Ovary (tissue), 10 donors: ENCODE measurements at places on chromosomes 2 and 18. TPM values are rescaled to one million over a fixed set of nuclear protein-coding genes. Genes with fewer than 3 reads are reported as not detected.

DNA sequence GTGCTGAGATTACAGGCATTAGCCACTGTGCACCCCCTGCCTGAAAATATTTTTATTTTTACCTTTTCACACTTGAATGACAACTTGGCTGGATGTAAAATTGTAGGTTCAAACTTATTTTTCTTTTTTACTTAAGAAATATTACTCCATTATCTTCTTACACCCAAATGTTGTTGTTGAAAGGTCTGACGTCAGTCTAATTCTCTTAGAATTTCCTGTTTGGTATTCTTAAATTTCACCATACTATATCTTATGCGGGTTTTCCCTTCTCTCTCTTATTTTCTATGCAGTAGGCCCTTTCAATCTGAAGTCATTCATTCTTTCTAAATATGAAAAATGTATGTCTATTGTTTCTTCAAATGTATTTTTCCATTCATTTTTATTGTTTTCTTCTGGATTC lies 29.1 kb upstream of the RAB11FIP5 start:
- H3K4me1 ChIP-seq: no peaks in the 10 kb centered on the region
- no peaks in the 10 kb centered on the region for H3K36me3 ChIP-seq

DNA sequence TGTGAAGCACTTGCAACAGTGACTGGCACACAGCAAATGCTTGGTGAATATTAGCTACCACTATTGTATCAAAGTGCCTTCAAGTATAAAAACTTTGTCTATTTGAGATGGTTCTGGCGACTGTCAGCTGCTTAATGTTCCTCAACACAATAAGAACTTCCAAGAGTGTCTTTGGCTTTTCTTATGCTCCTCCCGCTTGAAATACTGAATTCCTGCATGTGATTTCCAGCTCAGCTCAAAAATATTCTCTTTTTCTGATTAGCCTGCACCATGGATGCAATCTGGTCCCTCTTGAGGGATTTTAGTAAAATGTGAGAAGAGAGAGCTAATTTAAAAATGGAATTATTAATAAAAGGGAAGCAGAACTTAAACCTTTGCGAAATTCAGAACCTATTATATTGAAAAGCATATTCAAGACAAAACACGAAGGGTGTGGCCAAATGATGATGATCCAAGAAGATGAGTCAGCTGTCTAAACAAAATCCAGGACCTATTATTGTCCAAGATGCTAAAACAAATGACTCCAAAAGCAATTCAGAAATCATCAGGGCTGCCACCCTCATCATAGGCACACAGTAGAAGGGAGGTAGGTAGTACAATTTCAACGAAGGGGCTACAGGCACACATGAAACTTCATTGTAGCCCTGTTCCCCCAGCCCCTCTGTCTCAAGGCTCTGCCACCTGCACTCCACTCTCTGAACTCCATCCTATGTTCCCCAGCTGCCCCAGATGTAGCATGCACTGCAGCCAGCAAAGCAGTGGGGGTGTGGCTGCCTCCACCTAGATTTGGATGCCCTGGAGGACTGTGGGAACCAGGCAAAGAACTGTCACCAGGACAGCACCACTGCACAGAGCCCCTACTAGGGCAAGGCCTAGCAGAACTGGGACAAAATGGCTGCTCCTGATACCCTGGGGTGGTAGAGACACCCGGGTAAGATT lies 190.1 kb downstream of the ZNF385B start:
- no peak for DNase-seq
- no peak overlapping the region for H3K27ac ChIP-seq
- H3K4me1 ChIP-seq: no peaks in the 10 kb centered on the region
- H3K4me3 ChIP-seq: no peak overlapping the region
- no peaks in the 10 kb centered on the region for H3K27me3 ChIP-seq

DNA sequence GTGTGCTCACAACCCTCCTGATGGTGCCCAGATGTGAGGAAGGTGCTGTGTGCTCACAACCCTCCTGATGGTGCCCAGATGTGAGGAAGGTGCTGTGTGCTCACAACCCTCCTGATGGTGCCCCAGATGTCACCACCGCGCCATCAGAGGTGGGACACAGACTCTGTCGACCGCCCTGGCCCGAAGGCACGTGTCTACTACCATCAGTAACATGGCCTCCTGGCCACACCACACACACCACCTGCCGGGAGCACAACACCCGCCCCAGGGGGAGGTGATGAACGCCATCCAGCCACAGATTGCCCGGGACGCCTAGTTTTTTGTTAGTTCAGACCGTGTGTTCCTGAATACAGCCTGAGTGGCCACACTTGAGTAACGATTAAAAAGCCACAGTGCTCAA lies 24.5 kb downstream of the HDAC4 start:
- no peak overlapping the region for H3K4me3 ChIP-seq
- DNase-seq: no peak
- H3K27ac ChIP-seq: no peak overlapping the region
- H3K27me3 ChIP-seq: no peaks in the 10 kb centered on the region
- no peaks in the 10 kb centered on the region for H3K36me3 ChIP-seq

GRCh38 chr2:24101992-24102391 lies 17.4 kb upstream of the TP53I3 start:
- H3K36me3 ChIP-seq: no peaks in the 10 kb centered on the region
- DNase-seq: no peak
- no peaks in the 10 kb centered on the region for H3K27me3 ChIP-seq
- no peak overlapping the region for H3K4me3 ChIP-seq
- H3K27ac ChIP-seq: no peak overlapping the region

DNA sequence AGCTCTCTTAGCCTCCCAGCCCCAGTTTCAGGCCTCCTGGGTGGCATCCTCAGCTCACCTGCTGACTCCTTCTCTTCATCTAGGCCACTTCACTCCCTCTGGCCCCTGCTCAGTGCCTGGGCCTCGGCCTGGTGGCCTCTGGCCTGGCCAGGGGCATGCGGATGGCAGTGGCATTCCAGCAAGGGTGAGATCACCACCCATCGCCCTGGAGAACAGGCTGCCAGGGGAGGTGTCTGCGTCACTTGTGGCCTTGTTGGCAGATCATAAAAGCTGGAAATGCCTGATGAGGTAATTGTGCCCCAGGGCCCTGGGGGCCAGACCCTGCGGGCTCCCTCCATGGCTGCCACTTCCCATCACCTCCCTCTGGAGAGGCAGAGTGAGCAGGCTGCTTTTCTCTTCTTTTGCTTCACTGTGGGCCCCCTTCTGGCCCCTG lies 72.5 kb upstream of the SMAD2 start:
- H3K4me1 ChIP-seq: peaks cover 3% of the 10 kb centered on the region
- H3K27ac ChIP-seq: no peak overlapping the region
- no peaks in the 10 kb centered on the region for H3K36me3 ChIP-seq
- no peaks in the 10 kb centered on the region for H3K27me3 ChIP-seq
- no peak for DNase-seq
- no peak overlapping the region for H3K4me3 ChIP-seq

- H3K4me3 ChIP-seq: no peak overlapping the region
- H3K27ac ChIP-seq: no peak overlapping the region
- peak; percentile 53 for DNase-seq
These were observed 24.4 kb downstream of the PUM2 start for GRCh38 chr2:20326163-20326780.

DNA sequence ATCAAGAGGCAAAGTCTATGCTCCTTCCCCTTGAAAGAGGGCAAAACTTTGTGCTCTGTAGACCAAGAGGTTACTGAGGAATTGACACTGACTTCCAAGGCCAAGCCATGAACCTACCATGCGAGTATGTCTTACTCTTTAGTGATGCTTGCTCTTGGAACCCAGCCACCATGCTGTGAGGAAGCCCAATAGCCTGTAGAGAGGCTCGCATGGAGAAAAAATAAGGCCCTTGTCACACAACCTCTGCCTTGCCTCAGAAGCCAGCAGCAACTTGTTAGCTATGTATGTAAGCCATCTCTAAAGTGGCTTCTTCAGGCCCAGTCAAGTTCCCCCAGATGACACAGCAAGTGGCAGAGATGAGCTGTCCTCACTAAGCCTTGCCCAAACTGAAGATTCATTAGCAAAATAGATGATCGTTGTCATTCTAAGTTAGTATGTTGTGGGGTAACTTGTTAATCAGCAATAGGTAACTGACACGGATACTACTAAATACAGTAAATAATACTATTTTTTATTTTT lies 66.1 kb upstream of the RGPD5 start:
- peak; percentile 10 for DNase-seq
- H3K27me3 ChIP-seq: no peaks in the 10 kb centered on the region
- no peak overlapping the region for H3K4me3 ChIP-seq

DNA sequence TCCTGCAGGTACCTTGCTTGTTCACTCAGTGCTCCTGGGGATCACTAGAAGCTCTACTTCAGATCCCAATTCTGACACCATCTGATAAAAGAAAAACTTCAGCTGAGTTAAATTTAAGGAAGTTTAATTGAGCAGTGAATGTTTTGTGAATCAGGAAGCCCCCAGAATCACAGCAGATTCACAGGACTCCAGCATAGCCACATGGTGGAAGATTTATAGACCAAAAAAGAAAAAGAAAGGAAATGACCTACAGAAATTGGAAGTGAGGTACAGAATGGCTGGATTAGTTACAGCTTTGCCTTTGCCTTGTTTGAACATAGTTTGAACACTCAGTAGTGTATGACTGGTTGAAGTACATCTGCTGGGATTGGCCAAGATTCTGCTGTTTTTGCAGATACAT lies 182.7 kb upstream of the SCN7A start:
- H3K4me3 ChIP-seq: no peak overlapping the region
- no peaks in the 10 kb centered on the region for H3K36me3 ChIP-seq
- no peaks in the 10 kb centered on the region for H3K27me3 ChIP-seq
- H3K4me1 ChIP-seq: no peaks in the 10 kb centered on the region
- no peak for DNase-seq

DNA sequence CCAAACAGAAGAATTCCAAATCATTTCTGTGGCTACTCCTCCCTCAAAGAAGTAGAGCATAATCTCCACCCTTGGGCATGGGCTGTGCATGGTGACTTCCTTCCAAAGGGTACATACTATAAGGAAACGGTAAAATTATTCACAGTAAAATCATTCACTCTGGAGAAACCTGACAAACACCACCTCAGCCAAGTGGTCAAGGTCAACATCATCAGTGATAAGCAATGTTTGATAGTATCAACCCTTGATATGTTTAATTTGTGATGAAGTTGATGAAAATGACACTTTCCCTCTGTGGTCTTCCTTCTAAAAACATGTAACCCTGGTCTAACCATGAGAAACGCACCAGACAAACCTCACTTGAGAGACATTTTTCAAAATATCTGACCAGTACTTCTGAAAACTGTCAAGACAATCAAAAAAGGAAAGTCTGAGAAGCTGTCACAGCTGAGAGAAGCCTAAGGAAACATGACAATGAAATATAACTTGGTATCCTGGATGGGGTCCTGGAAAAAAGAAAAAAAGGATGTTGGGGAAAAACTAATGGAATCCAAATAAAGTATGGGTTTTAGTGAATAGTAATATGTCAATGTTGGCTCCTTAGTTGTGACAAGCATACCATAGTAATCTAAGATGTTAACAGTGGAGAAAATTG lies 9.4 kb upstream of the TXNDC2 start:
- H3K27ac ChIP-seq: peak overlapping the region; percentile 91
- no peaks in the 10 kb centered on the region for H3K36me3 ChIP-seq
- no peak overlapping the region for H3K4me3 ChIP-seq
- H3K4me1 ChIP-seq: peaks cover 3% of the 10 kb centered on the region
- H3K27me3 ChIP-seq: no peaks in the 10 kb centered on the region

- no peak for DNase-seq
- no peaks in the 10 kb centered on the region for H3K36me3 ChIP-seq
- H3K4me1 ChIP-seq: peaks cover 3% of the 10 kb centered on the region
These were observed 41.3 kb downstream of the RHOB start for GRCh38 chr2:20488201-20488641.

GRCh38 chr2:106165029-106165428 lies 29.1 kb downstream of the UXS1 start:
- no peak overlapping the region for H3K27ac ChIP-seq
- no peak overlapping the region for H3K4me3 ChIP-seq
- no peaks in the 10 kb centered on the region for H3K27me3 ChIP-seq
- no peaks in the 10 kb centered on the region for H3K4me1 ChIP-seq
- DNase-seq: no peak

- H3K4me1 ChIP-seq: peaks cover 4% of the 10 kb centered on the region
- no peak for DNase-seq
- H3K4me3 ChIP-seq: no peak overlapping the region
- H3K36me3 ChIP-seq: no peaks in the 10 kb centered on the region
These were observed 3.9 kb downstream of the ANKRD44 start for GRCh38 chr2:197306696-197307040.

DNA sequence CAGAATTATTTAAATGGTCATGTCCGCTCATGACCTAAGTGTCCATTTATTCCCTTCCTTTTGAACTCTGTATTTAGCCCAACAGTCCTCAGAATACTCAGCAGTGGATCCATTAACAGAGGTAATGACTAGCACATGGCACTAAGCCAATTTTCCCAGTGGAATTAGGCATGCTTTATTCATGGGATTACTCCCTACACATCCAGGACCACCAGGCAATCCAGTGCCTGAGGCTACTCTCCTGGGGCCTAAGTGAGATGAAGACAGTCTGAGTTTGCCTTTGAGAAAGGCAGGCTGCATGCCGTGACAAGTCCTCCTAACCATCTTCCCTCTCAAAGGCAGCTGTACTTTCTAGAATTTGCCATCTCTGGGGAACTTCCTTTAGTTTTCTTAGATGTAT lies 128.6 kb downstream of the SPOPL start:
- H3K4me1 ChIP-seq: no peaks in the 10 kb centered on the region
- no peaks in the 10 kb centered on the region for H3K27me3 ChIP-seq
- H3K27ac ChIP-seq: no peak overlapping the region
- DNase-seq: no peak
- H3K36me3 ChIP-seq: no peaks in the 10 kb centered on the region

DNA sequence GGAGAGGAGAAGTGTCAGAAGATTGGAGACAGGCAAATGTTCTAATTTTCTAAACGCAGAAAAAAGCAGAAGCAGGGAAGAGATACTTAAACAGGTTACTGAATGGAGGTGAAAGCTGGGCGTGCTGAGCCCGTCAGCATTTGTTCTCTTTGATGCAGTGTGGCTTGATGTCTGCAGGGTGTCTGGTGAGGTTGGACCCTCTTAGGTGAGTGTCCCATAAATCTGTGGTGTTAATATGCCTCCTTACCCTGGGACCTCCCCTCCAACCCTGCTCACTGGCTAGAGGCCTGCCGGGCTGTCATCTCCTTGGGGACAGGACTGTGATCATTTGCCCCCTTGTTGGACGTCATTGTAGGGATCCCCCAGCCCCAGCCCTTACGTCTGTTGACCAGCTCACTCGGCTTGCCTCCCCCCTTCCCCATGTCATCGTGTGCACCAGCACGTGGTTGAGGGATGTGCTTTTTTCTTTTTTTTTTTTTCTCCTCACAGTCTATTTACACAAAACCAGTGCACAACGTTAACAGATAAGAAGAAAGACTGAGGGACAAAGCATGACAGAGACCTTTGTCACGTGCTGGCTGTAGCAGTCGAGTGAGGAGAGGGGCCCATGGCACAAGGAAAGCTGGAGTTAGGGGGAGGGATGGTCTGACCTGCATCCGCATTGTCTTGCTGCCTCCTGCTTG lies 56.4 kb downstream of the NCK2 start:
- no peaks in the 10 kb centered on the region for H3K27me3 ChIP-seq
- no peaks in the 10 kb centered on the region for H3K36me3 ChIP-seq
- H3K4me1 ChIP-seq: peaks cover 15% of the 10 kb centered on the region
- H3K4me3 ChIP-seq: no peak overlapping the region
- no peak for DNase-seq
- no peak overlapping the region for H3K27ac ChIP-seq

GRCh38 chr2:34025196-34025595 lies 426.1 kb upstream of the FAM98A start:
- H3K36me3 ChIP-seq: no peaks in the 10 kb centered on the region
- no peak for DNase-seq
- no peaks in the 10 kb centered on the region for H3K27me3 ChIP-seq
- no peak overlapping the region for H3K27ac ChIP-seq
- no peak overlapping the region for H3K4me3 ChIP-seq
- H3K4me1 ChIP-seq: no peaks in the 10 kb centered on the region

The XIRP2 gene
- 0.03 TPM for total RNA-seq

The CNTNAP5 gene
- total RNA-seq: not detected

The CSRNP3 gene
- total RNA-seq: 4.3 TPM

The ANO7 gene
- total RNA-seq: 4.0 TPM

The REG3A gene
- total RNA-seq: not detected

The CHN1 gene
- 7.5 TPM for total RNA-seq

The RBKS gene
- 6.3 TPM for total RNA-seq

The PROM2 gene
- 3.8 TPM for total RNA-seq
